ENCODE measurements at places on chromosomes 16 and 17. TPM values are rescaled to one million over a fixed set of nuclear protein-coding genes. Genes with fewer than 3 reads are reported as not detected.

- no peak overlapping the region for H3K27ac ChIP-seq
- H3K27me3 ChIP-seq, result no peaks in the 10 kb centered on the region
- DNase-seq, result no peak
- no peaks in the 10 kb centered on the region for H3K4me1 ChIP-seq
- peaks cover 49% of the 10 kb centered on the region for H3K36me3 ChIP-seq
Measured at GRCh38 chr17:18928628-18929125, 23.3 kb upstream of the SLC5A10 start.

Gene TENT4B
- 17.2 TPM for polyA plus RNA-seq

DNA sequence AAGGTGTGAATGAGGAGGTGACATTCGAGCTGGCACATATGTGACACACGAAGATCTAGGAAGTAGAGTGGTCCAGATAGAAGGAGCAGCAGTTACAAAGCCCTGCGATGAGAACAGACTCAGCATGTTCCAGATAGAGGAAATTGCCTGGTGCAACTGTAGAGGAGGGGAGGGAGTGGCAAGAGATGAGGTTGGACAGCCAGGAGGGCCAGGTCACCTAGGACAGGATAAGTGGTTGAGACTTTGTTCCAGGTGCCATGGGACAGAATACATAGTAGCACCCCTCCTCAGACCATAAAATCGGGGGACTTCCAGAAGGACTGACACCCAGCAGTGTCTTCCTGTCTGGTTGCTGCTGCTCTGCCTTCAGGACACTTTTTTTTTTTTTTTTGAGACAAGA lies 11.0 kb upstream of the CENPT start:
- peak; percentile 75 for DNase-seq
- H3K27me3 ChIP-seq, result no peaks in the 10 kb centered on the region
- H3K27ac ChIP-seq, result peak overlapping the region; percentile 77
- peaks cover 31% of the 10 kb centered on the region for H3K36me3 ChIP-seq

DNA sequence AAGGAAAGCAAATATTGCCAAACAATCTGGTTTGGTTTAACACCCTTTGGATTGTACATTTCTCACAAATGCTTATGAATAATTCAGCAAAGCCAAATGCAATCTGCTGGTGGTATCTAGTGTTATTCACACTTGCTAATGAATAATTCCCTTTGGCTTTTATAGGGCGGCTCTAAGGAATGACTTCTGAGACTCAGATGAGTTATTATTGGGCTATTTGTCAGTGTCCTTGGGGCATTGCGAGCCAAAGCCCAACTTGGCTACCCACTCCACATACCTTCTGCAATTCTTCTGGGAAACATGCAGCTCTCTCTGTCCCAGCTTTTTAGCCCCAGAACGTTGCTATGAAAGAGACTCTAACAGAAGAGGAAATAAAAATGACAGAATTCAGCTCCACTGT lies 41.1 kb downstream of the FTO start:
- no peak for DNase-seq
- H3K27me3 ChIP-seq, result no peaks in the 10 kb centered on the region
- no peaks in the 10 kb centered on the region for H3K4me1 ChIP-seq
- H3K4me3 ChIP-seq, result no peak overlapping the region
- H3K27ac ChIP-seq, result no peak overlapping the region

Gene GPR139
- polyA plus RNA-seq, result 0.07 TPM

GRCh38 chr17:73534209-73534909 lies 109.9 kb downstream of the SDK2 start:
- H3K36me3 ChIP-seq, result no peaks in the 10 kb centered on the region
- H3K4me3 ChIP-seq, result no peak overlapping the region
- H3K27me3 ChIP-seq, result peaks cover 8% of the 10 kb centered on the region

DNA sequence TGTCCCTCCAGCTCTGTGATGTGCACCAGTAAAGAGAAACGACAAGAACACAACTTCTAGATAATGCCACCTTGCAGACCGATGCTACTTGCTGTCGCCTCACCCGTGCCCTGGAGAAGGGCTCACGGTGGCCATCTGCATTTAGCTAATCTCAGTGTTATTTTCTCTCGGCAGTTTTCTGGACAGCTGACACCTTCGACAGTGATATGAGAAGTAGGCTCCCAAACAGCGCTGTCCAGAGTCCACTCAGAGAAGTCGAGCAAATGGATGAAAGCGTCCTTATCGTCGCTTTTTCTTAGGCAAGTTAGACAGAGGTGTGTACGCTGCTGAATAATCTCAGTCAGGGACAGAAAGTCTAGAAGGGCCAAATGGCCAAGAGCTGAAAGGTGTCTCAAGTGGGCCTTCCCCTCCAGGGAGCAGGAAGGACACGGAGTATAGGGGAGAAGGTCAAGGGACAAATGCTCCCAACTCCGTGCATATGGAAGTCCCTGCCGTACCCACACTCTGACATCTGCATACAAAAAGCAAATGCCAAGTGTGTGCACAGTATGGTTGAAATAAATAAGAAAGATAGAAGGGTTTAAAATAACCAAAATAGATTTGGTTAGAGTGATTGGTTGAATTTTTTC lies 42.4 kb upstream of the MYOCD start:
- H3K27ac ChIP-seq, result no peak overlapping the region
- H3K4me1 ChIP-seq, result no peaks in the 10 kb centered on the region
- H3K4me3 ChIP-seq, result no peak overlapping the region
- no peak for DNase-seq
- H3K36me3 ChIP-seq, result no peaks in the 10 kb centered on the region

Gene ABCC3
- polyA plus RNA-seq, result 53.7 TPM

- H3K27ac ChIP-seq, result no peak overlapping the region
- H3K4me3 ChIP-seq, result no peak overlapping the region
- no peaks in the 10 kb centered on the region for H3K27me3 ChIP-seq
- peaks cover 5% of the 10 kb centered on the region for H3K36me3 ChIP-seq
Measured at GRCh38 chr17:9936095-9936494, 31.0 kb upstream of the RCVRN start.

Gene OTOP3
- 13.8 TPM for polyA plus RNA-seq

GRCh38 chr17:15303268-15303667 lies 38.1 kb downstream of the TEKT3 start:
- peaks cover 2% of the 10 kb centered on the region for H3K4me1 ChIP-seq
- H3K27ac ChIP-seq, result no peak overlapping the region
- H3K36me3 ChIP-seq, result no peaks in the 10 kb centered on the region
- H3K27me3 ChIP-seq, result no peaks in the 10 kb centered on the region

GRCh38 chr17:7650509-7651096 lies at the start of gene ATP1B2:
Gene ATP1B2 (plus strand): TSS chr17:7650926. CDS start chr17:7651519, 593 bp downstream.
- peaks cover 8% of the 10 kb centered on the region for H3K4me1 ChIP-seq
- H3K36me3 ChIP-seq, result no peaks in the 10 kb centered on the region
- peak within 1 kb of the TSS; percentile 31 for H3K27ac ChIP-seq
- peak; percentile 77 for DNase-seq
- H3K4me3 ChIP-seq, result peak within 1 kb of the TSS; percentile 48
- H3K27me3 ChIP-seq, result peaks cover 40% of the 10 kb centered on the region

DNA sequence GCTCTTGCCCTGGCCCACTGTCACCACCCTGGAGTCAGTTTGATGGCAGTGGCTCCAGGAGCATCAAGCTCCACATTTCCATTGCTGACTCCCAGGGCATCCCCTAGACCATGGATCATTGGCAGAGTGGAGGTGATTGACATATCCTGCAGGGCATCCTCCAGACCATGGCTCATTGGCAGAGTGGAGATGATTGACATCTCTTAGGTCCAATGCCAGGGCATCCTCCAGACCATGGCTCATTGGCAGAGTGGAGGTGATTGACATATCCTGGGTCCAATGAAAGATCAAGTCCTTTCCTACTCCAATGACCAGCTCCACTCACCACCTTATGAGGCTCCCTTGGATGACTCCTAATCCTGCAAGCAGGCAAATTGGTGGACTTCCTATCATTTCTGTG lies 174.3 kb upstream of the NLRP1 start:
- H3K36me3 ChIP-seq, result no peaks in the 10 kb centered on the region
- no peaks in the 10 kb centered on the region for H3K4me1 ChIP-seq
- H3K4me3 ChIP-seq, result no peak overlapping the region
- no peak overlapping the region for H3K27ac ChIP-seq

Gene GFER
- polyA plus RNA-seq, result 48.5 TPM

GRCh38 chr17:49723423-49723822 lies 15.7 kb upstream of the SLC35B1 start:
- DNase-seq, result peak; percentile 47
- no peaks in the 10 kb centered on the region for H3K4me1 ChIP-seq
- H3K27me3 ChIP-seq, result no peaks in the 10 kb centered on the region
- peaks cover 30% of the 10 kb centered on the region for H3K36me3 ChIP-seq

Gene PIPOX
- polyA plus RNA-seq, result 51.5 TPM

Gene FBXO47
- polyA plus RNA-seq, result not detected

- H3K27me3 ChIP-seq, result no peaks in the 10 kb centered on the region
- peaks cover 8% of the 10 kb centered on the region for H3K36me3 ChIP-seq
- no peak overlapping the region for H3K27ac ChIP-seq
- no peak for DNase-seq
Measured at GRCh38 chr16:49846800-49847199, 9.1 kb downstream of the ZNF423 start.

Gene CCDC200
- polyA plus RNA-seq, result 47.1 TPM

DNA sequence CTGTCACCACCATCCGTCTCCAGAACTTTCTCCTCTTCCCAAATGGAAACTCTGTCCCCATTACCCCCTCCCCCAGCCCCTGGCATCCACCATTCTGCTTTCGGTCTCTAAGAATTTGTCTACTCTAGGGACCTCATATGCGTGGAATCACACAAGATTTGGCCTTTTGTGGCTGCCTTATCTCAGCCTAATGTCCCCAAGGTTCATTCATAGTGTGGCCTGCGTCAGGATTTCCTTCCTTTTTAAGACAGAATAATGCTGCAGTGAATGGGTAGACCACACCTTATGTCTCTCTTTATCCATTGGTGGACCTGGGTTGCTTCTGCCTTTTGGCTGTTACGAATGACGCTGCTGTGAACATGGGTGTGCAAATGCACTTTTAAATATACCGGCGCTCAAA lies 139.7 kb upstream of the PLCG2 start:
- peaks cover 15% of the 10 kb centered on the region for H3K36me3 ChIP-seq
- H3K27me3 ChIP-seq, result no peaks in the 10 kb centered on the region
- H3K4me3 ChIP-seq, result no peak overlapping the region
- DNase-seq, result no peak
- H3K4me1 ChIP-seq, result peaks cover 2% of the 10 kb centered on the region
- H3K27ac ChIP-seq, result no peak overlapping the region

Gene SLC9A5
- 0.96 TPM for polyA plus RNA-seq

- H3K27me3 ChIP-seq, result peaks cover 5% of the 10 kb centered on the region
- no peaks in the 10 kb centered on the region for H3K36me3 ChIP-seq
- peaks cover 49% of the 10 kb centered on the region for H3K4me1 ChIP-seq
- no peak overlapping the region for H3K4me3 ChIP-seq
Measured at GRCh38 chr16:67399218-67399733, 6.0 kb upstream of the TPPP3 start.

Gene REXO5
- polyA plus RNA-seq, result 6.7 TPM

DNA sequence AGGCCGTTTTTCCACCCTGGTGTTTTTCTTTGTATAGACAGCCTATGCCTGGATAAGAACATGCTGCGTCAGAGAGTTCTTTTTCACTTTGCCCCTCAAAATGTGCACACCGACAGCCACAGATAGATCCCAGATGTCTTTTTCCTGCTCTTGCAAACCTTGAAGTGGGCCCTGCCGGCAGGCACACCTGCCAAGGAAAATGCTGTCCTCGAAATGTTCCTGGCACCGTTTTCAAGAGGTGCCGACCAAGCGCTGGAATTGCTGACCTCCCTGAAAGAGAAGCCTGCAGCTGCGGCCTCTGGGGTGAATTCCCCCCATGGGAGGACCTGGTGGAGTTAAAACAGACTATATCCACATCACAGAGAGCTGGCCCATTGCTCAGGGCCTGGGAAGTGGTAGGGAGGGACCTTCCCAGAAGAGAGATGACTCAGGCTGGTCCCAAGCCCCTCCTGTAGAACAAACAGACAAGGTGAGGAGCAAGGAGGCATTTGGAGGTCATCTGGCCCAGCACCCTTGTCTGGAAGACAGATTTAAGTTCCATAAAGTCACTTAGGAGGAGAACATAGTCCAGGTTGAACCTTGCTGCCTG lies 668.1 kb downstream of the MAF start:
- no peaks in the 10 kb centered on the region for H3K36me3 ChIP-seq
- no peak overlapping the region for H3K27ac ChIP-seq
- no peak overlapping the region for H3K4me3 ChIP-seq
- DNase-seq, result no peak
- H3K4me1 ChIP-seq, result no peaks in the 10 kb centered on the region
- no peaks in the 10 kb centered on the region for H3K27me3 ChIP-seq

Gene KRT40
- 0.07 TPM for polyA plus RNA-seq

Gene CEP95
- polyA plus RNA-seq, result 87.5 TPM

DNA sequence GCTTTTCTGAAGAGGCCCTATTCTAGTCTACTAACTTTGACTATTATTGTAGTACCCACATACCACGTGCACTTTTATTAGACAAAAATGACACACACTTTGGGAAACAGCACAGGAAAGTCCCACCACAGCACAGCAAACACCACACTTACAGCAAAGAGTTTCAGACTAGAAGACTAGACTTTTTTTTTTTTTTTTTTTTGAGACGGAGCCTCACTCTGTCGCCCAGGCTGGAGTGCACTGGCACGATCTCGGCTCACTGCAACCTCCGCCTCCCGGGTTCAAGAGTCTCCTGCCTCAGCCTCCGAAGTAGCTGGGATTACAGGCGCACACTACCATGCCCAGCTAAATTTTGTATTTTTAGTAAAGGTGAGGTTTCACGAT lies 20.1 kb downstream of the YWHAE start:
- peaks cover 34% of the 10 kb centered on the region for H3K4me1 ChIP-seq
- no peak overlapping the region for H3K27ac ChIP-seq
- peaks cover 9% of the 10 kb centered on the region for H3K36me3 ChIP-seq
- H3K4me3 ChIP-seq, result no peak overlapping the region
- DNase-seq, result no peak

- H3K4me1 ChIP-seq, result peaks cover 34% of the 10 kb centered on the region
- no peak overlapping the region for H3K4me3 ChIP-seq
- H3K27ac ChIP-seq, result no peak overlapping the region
- DNase-seq, result peak; percentile 66
- no peaks in the 10 kb centered on the region for H3K36me3 ChIP-seq
Measured at GRCh38 chr17:50626037-50626574, 8.6 kb upstream of the ABCC3 start.

Gene TBC1D24
- polyA plus RNA-seq, result 15.1 TPM

- H3K36me3 ChIP-seq, result no peaks in the 10 kb centered on the region
- DNase-seq, result peak; percentile 68
- peaks cover 18% of the 10 kb centered on the region for H3K4me1 ChIP-seq
- H3K27me3 ChIP-seq, result peaks cover 57% of the 10 kb centered on the region
- H3K27ac ChIP-seq, result peak overlapping the region; percentile 21
- no peak overlapping the region for H3K4me3 ChIP-seq
Measured at GRCh38 chr16:3038896-3039295, 2.2 kb upstream of the BICDL2 start.

Gene SOX15
- 2.0 TPM for polyA plus RNA-seq

Gene TMC5
- 17.3 TPM for polyA plus RNA-seq

Gene GAST
- polyA plus RNA-seq, result 0.28 TPM

GRCh38 chr17:79251824-79252223 lies 177.2 kb downstream of the ENGASE start:
- no peaks in the 10 kb centered on the region for H3K36me3 ChIP-seq
- no peak for DNase-seq
- no peak overlapping the region for H3K4me3 ChIP-seq
- no peaks in the 10 kb centered on the region for H3K4me1 ChIP-seq
- no peak overlapping the region for H3K27ac ChIP-seq
